ENCODE measurements at places on chromosomes 4 and X.

- DNase-seq = no peak
Measured at GRCh38 chr4:3656416-3657356, 109.5 kb upstream of the ADRA2C start.

DNA sequence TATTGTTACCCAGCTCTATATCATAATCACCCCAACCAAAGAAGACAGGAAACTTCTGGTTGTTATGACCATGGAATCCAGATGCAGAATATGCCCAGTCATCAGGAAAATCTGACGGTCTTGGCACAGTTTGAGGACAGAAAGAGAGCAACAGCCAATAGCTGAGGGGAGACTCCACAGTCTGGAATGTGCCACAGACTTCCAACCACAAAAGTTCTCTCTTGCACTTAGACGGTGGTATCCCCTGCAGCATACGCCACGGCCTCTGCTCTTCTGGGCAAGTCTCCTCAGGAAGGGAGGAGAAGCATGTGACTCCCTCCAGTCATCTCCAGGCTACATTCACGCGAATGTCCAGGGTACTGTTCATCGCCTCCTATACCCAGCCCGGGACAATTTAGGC, 18.4 kb downstream of the ZNF827 start:
- no peak for DNase-seq

DNA sequence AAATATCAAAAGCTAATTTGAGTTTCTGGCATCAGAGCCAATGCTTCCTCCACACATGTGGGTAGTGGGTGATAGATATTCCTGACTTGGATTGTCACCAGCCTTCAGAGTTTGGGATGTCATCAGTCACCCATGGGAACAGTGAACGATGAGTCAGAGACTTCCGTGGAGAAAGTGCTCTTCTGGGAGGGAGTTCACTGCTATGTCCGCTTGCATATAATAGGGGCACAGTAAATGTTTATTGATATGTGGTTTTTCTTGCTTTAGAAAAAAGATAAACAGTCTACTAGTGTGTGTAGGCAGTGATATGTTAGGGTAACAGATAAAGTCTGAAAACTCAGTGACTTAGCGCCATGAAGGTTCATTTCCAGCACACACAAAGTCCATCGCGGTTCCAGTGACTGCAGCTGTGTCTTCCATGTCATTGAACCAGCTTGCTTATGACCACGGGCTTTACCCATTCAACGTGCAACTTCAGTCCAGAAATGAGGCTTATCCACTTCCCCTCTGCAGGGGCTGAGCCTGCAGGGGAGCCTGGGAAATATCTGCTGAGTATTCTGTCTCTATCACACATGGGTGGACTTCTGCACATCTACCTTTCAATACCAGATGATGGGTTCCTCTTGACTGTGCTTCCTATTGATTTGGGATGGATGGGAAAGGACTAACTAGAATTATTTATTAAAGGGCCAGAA, 87.7 kb upstream of the WWC2 start:
- no peak for DNase-seq

- no peak for DNase-seq
Measured at GRCh38 chr4:145709336-145709735, 29.4 kb downstream of the C4orf51 start.

DNA sequence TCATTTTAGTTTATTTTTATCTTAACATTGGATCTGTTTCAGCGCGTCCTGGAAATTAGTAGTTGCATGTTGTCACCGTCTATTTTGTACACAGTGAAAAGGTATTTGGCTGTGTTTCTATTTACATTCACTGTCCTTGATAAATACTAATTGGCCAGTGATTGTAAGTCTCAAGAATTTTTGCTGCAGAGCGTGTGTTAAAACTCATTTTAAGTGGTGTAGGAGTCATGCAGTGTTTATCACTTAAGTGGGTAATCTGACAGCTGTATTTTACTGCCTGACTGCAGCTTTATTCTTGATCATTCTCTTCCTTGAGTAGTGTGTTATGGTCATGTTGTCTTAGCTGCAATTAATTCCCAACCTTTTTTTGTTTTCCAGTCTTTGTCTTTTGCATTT, 9.8 kb downstream of the GUCY1A1 start:
- DNase-seq = no peak

- no peak for DNase-seq
Measured at GRCh38 chr4:118732591-118733330, 47.6 kb downstream of the METTL14 start.

- no peak for DNase-seq
Measured at GRCh38 chr4:175297965-175298565, 379.9 kb downstream of the ADAM29 start.

- DNase-seq = no peak
Measured at GRCh38 chrX:48920718-48921104, 1.9 kb upstream of the PIM2 start.

DNA sequence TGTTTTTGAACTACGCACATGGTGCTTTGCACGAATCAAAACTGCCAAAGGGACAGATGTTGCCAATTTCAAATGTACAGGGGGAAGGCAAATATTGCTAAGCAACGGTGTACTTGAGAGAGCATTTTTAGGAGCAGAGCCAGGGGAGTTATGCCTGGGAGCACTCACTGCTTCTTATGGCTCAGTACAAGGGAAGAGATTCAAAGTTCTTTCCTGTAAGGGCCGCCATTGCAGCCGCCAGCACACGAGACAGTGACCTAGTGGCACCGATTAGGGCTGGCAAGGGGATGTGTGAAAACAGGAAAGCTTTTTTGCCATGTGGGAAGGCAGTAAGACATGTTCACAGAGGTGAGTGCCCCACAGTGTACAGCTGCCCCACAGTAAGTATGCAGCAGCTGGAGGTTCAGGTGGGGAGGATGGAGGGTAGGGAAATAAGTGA, 133.8 kb downstream of the AFF1 start:
- no peak for DNase-seq

GRCh38 chr4:126697748-126698147, 935.0 kb upstream of the INTU start:
- no peak for DNase-seq

GRCh38 chr4:47972181-47972580, 44.3 kb downstream of the CNGA1 start:
- no peak for DNase-seq

DNA sequence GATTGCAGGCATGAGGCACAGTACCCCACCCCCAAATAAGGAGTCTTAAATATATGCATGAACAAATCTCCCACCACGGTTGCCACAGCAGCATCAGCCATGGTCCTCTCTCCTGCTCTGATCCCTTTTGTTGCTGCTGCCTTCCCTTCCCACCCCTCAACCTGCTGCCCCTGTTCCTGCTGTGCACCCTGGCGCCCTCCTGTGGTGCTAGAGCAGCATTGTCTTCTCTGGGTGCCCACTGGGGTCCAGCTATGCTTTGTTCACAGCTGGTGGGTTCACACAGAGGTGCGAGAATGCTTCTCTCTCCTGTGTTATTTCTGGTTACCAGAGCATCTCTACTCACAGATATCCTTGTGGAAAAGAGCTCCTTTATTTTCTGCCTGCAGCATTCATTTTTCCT, 116.2 kb downstream of the GATB start:
- no peak for DNase-seq

- DNase-seq = no peak
Measured at GRCh38 chr4:82688091-82688795, 110.4 kb downstream of the SCD5 start.

DNA sequence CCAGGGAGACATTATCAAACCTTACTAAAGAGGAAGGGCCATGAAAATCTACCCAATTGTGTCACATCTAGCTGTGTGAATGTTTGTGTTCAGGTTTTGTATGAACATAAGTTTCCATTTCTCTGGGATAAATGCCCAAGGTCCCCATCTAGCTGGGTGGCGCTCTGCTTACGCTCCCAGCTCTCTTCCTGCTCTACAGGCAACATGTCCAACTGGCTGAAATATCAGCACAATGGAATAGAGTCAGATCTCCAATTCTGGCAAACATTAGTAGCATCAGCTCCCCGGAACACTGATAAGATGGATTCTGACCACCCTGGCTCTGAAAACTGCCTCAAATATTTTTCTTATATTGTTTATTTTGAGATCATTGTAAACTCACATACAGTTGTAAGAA, 74.8 kb downstream of the IRF2 start:
- DNase-seq = no peak

DNA sequence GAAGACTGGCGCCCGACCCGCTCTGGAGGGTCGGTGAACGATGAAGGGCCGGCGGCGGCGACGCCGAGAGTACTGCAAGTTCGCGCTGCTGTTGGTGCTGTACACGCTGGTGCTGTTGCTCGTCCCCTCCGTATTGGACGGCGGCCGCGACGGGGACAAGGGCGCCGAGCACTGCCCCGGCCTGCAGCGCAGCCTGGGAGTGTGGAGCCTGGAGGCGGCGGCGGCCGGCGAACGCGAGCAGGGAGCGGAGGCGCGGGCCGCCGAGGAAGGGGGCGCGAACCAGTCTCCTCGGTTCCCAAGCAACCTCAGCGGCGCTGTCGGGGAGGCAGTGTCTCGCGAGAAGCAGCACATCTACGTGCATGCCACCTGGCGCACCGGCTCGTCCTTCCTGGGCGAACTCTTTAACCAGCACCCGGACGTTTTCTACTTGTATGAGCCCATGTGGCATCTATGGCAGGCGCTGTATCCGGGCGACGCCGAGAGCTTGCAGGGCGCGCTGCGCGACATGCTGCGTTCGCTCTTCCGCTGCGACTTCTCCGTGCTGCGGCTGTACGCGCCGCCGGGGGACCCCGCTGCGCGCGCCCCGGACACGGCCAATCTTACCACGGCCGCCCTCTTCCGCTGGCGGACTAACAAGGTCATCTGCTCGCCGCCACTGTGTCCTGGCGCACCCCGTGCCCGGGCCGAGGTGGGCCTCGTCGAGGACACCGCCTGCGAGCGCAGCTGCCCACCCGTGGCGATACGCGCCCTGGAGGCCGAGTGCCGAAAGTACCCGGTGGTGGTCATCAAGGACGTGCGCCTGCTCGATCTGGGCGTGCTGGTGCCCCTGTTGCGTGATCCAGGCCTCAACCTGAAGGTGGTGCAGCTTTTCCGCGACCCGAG, 568 bp downstream of the CHST7 start:
- peak; percentile 78 for DNase-seq

GRCh38 chr4:13903061-13903460, 275.5 kb upstream of the BOD1L1 start:
- no peak for DNase-seq

DNA sequence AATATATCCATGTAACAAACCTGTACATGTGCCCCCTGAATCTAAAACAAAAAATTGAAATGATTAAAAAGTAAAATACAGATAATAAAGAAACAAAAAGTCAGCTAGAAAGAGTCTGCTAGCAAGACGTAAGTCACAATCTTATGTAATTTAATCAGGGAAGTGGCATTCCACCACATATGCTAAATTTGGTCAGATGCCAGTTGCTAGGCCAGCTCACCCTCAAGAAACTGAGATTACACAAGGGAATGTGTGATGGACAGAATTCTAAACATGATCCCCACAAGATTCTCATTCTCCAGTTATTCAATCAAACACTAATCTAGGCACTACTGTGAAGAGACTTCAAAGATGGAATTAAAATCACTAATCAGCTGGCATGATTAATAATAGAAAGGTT, 689.3 kb downstream of the CENPC start:
- DNase-seq = no peak

GRCh38 chrX:35890699-35891098, 28.8 kb upstream of the CFAP47 start:
- DNase-seq = no peak

GRCh38 chr4:89788206-89789072, 48.5 kb downstream of the SNCA start:
- DNase-seq = no peak

DNA sequence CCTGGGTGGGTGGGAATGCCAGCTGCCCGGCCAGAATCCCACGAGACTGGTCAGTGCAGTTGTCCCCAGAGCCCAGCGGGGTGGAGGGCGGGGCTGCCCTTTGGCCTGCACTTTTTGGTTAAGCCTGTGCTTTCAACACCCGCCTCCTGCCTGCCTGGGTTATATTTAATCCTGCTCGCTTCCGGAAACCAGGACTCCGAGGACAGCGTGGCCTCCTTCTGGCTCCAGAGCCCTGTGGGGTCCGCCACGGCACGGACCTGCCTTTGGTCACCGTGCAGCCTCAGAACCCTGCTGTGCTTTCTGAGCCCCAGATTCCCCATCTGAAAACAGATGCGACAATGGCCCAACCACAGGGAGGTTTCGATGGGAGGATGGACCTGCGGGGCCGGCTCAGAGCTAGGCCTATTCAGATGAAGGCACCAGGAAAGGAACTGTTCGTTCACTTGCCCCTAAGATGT, 29.4 kb upstream of the KIAA0232 start:
- no peak for DNase-seq

GRCh38 chr4:141021397-141022110, 111.7 kb downstream of the RNF150 start:
- DNase-seq = no peak

All from CD4-positive, alpha-beta T cell treated with Interleukin-1 beta for 1 hour (primary cell).